ENCODE measurements at places on chromosomes 2 and 18.
A peak's percentile ranks its signal among the peaks of the same experiment; 100 is the strongest.

DNA sequence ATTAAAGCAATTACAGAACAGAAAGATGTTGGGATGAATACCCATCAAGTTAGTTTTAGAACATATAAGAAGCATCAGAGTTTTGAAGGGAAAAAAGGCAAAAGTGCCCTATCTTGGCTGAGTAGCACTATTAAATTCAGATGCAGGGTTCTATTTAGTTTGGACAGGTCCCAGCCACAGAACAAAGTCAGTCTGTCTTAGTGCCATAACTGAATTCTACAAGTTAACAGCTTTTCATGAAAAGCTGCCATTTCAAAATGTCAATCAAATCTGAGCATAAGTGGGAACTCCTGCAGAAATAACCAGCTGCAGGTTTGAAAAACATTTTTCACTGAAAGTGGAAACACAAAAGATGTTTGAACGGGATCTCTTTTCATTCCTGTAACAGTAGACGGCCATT is 160.4 kb downstream of the SRBD1 start:
- DNase-seq: no peak

- DNase-seq: peak; percentile 45
Observed at GRCh38 chr2:61793389-61793836, 60.4 kb downstream of the FAM161A start.

GRCh38 chr2:27809761-27810241 is 38.3 kb downstream of the MRPL33 start:
- DNase-seq: no peak

DNA sequence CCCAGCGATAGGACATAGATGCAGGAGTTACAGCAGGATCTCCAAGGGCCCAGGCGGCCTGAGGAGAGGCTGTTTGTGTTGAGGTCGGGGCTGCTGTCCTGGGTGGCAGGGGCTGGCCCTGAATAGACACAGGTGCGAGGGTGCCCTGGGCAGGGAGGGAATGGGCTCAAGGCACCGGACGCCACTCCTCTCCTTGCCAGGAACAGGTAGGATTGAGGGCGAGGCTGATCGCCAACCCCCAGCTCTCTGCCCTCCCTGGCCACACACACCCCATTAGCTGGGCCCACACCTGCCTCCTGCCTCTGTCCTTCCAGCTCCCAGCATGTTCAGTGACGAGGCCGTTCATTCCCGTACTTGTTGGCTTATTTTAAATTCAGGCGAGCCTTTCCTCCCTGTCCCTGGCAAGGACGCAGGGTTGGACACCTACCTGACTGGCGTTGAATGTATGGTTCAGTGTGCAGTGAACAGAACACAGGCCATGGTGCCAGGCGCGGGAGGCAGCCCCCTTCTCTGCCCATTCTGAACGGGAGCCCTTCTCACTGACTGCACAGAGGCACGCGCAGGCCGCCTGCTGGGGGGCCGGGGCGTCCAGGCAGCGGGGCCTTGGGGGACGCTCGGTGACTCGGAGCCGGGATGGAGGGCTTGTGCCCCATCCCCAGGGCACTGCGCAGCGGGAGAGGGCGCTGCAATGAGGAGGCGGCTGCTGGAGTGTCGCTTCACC is 41.3 kb upstream of the SNED1 start:
- no peak for DNase-seq

DNA sequence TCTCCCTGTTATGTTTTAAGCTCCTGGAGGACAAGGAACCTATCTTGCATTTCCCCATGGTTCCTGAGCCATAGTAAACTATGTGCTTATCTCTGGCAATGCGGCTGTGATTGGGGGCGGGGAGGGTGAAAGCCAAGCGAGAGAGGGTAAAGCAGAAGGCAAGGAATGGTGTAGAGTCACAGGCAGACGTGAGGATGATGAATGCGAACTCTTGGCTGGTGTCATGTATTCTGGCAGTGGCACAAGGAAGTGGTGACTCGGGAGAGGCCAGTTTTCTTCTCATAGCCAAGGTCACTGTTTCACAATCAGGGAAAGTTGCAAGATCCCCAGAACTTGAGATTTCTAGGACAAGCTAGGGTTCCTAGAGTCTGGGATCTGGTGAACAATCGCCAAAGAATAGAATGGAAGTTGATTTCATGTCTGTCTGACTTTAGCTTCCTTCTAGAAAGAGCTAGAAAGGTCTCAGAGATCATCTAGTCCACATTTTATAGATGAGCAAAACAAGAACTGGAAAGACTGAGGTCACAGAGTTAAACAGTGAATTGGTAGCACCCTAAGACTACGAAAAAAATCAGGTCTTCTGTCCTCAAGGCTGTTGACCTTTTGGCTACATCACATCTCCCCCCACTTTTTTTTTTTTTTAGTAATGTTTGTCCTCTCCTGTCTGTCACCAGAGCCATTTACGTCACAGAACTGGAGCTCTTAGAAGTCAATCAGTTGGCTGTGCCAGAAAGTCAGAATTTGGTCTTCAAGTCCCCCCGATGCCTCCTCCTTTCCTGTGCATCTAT is 137.0 kb downstream of the BCL11A start:
- no peak for DNase-seq

DNA sequence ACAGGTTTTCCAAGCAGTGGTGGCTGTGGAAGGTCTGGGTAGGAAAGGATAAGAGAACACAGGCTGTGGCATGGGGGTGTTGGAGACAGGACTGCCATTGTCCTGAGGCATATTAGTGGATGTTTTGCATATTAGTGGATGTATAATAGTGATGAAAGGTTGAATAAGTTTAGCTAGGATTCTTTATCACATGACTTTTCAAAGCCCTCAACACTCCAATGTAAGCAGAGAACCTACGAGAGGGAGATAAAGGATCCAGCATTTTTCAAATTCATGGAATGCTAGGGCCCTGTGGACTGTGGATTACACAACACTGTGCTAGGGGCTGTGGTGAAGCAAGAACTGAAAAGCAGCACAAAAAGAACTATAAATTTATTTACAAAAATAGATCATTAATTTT is 63.2 kb downstream of the POLE4 start:
- no peak for DNase-seq

DNA sequence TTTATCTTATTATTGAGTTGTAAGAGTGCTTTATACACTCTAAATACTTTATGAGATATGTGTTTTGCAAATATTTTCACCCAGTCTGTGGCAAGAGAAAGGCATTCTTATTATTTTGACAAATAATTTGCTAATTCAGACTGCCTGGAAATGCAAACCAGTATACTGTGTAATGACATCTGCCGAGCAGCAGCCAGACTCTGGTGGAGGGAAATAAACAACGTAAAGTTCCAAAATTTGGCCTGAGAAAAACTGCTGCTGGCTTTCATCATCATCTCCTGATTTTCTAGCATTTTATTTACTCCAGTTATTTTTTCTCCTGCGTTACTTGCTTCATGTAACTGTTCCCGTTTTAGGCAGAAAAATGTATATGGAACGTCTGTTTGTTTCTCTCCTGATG is 161.6 kb downstream of the RNF152 start:
- DNase-seq: no peak

GRCh38 chr2:236971131-236971821 is 114.4 kb upstream of the COPS8 start:
- peak; percentile 42 for DNase-seq

GRCh38 chr2:64015898-64016297 is 3.3 kb downstream of the VPS54 start:
- no peak for DNase-seq

DNA sequence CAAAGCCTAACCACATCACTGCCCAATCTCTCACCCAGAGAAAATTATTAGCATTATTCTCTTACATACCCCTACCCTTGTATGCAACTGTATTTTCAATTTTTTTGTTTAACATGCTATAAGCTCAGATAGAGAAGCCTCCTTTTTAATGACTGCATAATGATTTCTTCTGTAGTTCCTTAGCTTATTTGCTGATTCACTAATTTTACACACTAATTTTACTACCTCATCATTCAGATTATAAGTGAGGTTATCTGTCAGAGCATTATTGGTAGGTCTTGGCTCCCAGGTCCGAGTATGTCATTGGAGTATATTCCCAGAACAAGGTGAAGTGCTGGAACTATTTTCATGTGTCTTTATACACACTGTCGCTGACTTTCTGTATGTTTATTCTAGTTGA is 45.4 kb downstream of the RHBDD1 start:
- DNase-seq: no peak

GRCh38 chr2:55547001-55547400 is 27.5 kb downstream of the CFAP36 start:
- no peak for DNase-seq

GRCh38 chr18:43620936-43621335 is 343.6 kb upstream of the SYT4 start:
- DNase-seq: no peak

DNA sequence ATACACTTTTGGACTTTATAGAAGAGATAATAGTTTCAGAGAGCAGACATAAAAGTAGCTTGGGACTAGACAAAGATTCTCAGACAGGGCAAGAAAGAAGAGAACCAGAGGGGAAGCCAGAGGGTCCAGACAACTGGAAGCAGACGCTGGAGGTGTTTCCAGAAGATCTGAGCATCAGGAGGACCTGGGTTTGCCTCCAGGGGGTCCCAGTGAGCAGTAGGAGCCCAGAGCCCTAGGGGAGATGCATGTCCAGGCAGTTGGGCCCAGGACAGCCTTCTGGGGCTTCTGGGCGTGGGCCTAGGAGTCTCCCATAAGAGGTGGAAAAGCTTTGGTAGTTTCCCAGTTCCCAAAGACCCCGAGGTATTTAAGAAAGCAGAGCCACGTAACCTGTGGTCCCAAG is 251.2 kb upstream of the ID2 start:
- DNase-seq: no peak

DNA sequence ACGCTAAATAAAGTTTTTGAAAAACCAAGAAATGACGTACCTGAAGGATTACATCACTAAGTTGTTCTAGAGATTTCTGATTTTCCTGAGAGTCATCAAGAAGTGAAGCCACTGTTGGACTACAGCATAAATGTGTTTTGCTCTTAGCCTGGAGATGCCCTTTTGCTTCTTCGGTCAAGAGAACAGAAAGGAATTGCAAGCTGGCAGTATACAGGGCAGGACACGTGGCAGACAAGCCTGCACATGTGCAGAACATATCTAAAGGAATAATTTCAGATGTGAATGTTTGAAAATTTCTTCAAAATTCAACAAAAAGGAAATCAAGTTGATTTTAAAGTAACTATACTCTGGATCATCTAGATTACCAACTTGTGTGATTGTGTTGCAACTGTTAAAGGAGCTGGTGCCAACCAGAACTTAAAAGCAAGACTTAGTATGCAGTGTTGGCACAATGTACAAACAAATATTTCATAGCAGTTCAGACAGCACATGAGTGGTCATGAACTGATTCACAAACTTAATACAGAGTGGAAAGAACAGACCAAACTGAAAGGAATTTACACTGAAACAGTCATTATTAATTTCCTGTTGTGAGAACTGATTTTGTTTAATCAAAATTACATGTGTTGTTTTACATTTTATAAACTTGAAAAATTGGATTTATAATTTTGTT is 100.4 kb upstream of the CD226 start:
- no peak for DNase-seq

GRCh38 chr2:232236200-232236599 is 142.4 kb upstream of the ALPP start:
- no peak for DNase-seq

DNA sequence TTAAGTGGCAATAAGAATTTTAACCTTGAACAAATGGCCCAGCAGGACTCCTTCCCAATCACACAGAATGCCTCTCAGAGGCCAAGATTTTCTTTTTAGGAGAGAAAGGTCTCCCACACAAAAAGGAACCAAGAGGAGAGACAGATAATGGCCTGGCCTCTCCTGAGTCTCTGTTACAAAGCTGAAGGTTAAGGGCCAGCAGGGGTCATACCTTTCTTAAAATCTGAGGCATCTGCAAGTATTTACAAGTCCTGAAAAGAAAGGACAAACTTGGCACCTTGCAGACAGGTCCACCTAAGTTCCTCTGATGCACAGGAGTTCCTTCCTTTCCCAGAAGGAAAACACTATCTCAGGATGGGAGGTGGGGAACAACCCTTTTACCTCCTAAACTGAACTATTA is 142.3 kb downstream of the TMEM163 start:
- DNase-seq: no peak

DNA sequence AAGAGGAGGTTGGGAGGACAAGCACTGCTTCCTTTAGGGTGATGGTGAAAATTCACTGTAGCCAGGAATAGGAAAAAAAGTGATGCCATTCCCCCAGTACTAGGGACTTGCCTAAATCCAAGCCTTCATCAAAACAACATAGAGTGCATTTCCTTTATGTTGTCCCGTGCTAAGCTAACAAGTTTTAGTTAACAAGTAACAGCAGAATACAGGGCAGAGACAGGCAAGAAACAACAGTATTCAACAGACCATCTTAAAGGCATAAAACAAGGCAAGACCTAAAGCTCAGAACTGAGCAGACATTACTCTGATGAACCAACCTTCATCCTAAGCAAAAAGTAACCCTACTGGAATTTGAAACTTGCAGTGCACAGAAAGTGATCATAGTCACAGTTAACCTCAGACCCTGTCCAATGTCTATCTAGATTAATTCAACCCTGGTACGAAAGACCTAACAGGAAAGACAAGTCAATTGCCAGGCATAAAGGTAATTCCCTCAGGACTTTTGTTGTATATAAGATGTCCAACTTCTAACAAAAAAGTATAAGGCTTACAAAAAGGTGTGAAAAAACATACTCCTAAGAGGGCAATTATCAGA is 34.4 kb upstream of the GALNT1 start:
- DNase-seq: no peak

DNA sequence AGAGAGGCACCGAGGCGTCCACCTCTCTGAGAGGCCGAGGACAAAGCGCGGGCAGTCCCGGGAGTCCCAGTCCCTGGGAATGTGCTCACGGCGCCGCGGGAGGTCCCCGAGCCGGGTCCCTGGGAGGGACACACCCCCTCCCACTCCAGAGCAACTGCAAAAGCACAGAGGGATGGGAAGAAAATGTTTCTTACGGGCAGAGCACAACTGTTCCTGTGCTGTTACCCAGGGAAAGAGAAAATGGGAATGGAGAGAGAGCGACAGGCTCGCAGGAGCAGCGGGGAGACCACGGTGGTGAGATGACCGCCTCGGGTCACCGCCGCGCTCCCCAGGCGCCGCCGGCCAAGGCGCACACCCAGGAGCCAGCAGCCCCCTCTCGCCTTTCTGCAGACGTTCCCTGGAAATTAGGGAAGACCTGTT is 1.2 kb upstream of the BCL11A start:
- peak; percentile 79 for DNase-seq

GRCh38 chr2:214774108-214774507 is 35.4 kb downstream of the BARD1 start:
- DNase-seq: no peak

Data from SJCRH30 (cell line).